ENCODE measurements at places on chromosomes 7 and 10.

DNA sequence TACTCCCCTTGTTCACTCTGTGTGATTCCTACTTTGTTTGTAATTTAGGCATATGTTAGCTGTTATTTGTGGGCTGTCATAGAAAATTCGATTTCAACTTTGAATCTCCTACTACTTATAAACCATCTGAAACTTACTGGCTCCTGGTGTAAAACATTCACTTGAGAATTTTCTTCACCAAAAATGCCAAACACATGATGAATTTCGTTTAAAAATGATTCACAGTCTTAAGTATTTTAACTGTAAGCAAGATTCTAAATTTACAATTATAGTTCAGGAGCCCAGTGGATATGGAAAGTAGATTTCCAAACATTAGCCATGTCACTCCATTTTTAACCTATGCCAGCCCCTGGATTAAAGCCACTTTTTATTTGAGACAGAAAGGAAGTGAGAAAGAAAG is 3.1 kb downstream of the CPED1 start:
- DNase-seq, result no peak

- no peak for DNase-seq
Measured at GRCh38 chr7:43249823-43250145, 137.3 kb downstream of the HECW1 start.

DNA sequence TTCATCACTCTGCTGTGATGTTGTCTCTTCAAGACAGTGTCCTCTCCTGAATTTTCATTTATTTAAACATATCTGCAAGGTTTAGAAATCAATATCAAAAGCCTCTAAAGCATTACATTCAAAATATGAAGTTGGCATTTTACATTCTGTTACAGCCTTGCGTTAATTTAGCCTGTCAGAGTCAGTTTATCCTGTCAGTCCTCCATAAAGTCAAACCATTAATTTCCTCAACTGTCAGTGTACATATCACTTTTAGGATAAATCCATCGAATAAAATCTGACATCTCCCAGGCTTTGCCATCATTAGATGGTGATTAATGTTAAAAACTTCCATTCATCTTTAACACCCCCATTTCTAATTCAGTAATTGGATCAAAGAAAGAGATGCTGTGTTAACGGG is 77.0 kb downstream of the NPY start:
- no peak for DNase-seq

DNA sequence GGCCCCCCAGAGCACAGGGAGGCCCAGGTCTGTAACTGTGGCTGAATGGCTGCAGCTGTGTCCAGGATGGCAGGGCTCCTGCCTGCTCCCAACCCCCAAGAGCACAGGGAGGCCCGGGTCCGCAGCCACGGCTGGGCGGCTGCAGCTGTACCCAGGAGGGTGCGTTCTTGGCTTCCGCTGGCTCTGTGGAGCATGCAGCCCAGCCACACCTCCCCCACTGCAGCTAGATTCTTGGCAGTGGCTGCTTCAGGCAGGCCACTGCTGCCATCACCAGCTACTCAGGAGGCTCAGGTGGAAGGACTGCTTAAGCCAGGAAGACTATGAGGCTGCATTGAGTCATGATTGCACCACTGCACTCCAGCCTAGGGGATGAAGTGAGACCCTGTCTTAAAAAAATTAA is 27.9 kb downstream of the C7orf25 start:
- DNase-seq, result no peak

DNA sequence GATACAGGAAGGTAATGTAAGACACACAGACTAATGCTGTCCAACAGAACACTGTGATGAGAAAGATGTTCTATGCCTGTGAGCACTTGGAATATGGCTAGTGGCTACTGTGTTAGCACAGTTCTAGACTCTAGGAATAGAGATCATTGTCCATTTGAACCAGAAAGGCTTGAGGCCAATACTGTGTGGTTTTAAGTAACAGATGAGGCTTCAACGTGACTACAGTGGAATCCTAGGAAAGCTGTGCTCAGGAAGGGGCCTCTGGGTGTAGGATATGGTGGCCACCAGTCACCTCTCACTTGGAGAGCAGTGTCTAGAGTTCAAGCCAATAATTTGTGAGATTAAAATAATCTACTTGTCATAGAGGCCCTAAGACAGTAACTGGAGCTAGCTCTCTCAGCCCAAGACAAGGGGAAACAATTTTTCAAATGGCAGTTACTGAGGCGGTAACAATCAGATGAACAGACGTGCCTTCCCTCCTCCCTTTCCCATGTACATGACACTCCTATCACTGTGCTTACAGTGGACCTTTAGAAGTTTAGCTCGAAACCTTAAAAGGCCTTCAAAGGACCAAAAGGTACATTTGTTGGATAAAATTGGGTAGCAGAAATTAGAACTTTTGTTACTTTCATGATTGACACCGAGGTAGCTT is 10.2 kb downstream of the ZDHHC16 start:
- DNase-seq, result no peak

DNA sequence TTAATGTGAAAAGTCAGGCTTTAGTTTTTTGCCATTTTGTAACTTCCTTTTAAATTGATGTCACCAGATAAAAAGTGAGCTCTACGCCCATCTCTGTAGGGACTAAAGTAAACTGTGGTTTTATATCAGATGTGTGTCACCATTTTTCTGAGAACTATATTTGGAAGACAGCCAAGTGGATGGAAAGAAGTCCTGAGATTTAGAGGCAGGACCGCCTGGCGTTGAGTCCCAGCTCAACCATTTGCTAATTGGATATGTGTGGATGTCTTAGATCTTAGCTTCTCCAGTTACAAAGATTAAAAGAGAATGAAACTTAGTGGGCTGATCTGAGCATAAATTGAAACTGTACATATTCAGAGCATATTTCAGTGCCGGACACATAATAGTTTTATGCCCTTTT is 691.6 kb upstream of the CELF2 start:
- no peak for DNase-seq

DNA sequence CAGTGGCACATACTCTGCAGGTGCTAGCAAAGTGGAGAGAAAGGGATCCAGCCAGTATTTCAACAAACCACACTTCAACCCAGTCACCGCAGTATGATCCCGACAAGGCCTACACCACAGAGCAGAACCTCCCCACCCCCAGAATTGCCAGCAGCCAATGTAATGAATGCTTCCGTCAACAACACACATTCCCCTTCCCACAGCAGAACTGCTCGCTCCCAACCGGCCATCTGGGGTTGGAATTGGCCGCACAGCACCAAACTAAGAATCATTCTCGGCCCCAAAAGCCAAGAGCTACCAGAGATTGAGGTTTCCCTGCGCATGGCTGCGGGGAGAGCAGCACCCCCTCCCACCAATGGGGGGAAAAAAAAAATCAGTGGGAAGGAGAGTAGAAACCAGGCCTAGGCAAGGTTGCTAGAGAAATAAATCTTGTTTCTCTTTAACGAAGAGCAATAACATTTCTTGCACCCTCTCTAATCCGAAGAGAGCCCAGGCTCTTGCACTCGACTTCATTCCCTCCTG is 1.1 kb downstream of the WASL start:
- no peak for DNase-seq

GRCh38 chr7:91164506-91164905 is 99.7 kb upstream of the FZD1 start:
- no peak for DNase-seq

- no peak for DNase-seq
Measured at GRCh38 chr10:104831272-104831671, 190.2 kb downstream of the SORCS3 start.

DNA sequence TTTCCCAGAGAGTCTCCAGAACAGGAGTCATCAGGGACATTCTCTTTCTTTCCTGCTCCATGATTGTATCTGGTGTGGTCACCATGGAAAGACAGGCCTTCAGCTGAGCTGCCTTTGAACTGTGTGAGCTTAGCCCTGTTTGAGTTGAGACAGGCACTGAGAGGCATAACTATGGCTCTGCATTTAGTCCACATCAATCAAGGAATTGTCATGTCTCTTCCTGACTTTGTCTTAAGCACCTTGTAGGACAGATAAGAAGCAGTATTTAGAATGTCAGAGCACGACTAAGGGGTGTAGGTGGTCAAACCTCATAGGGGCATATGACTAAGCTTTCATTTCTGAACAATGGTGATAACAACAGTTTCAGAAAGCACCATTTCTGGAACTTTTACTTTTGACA is 53.5 kb downstream of the EPDR1 start:
- no peak for DNase-seq

Measured in cortex of kidney (tissue), 1 donor.